ENCODE measurements at places on chromosomes 2 and 18.
A peak's percentile ranks its signal among the peaks of the same experiment; 100 is the strongest.

- DNase-seq, result no peak
Measured at GRCh38 chr2:209002054-209002453, 421.8 kb upstream of the MAP2 start.

GRCh38 chr2:25168256-25169072 is at the start of gene POMC:
Gene POMC (minus strand): TSS chr2:25168580. CDS start chr2:25164772, 3,808 bp downstream.
- no peak for DNase-seq

GRCh38 chr2:165594231-165594934 is 124.9 kb downstream of the CSRNP3 start:
- no peak for DNase-seq

- no peak for DNase-seq
Measured at GRCh38 chr2:67996772-67997527, 65.9 kb downstream of the C1D start.

DNA sequence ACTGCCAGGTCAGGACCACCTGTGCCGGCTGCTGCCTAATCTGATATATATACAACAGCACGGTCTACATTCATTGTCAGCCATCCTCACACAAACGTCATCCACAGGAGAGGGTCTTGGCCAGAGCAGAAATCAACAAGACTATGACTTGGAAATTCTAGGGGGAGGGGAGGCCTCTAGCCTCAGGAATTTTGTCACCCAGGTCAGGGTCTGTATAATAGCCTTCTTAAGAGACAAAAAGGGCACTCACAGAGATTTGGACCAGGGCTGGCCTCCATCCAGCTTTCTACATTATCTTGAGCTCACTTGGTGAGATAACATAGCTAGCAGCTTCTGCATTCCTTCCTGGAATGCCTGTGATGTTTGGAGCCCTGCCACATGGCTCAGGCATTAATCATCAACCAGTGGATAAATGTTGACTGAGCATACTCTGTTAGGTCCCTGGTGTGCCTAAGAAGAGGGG is 50.4 kb upstream of the CTIF start:
- no peak for DNase-seq

DNA sequence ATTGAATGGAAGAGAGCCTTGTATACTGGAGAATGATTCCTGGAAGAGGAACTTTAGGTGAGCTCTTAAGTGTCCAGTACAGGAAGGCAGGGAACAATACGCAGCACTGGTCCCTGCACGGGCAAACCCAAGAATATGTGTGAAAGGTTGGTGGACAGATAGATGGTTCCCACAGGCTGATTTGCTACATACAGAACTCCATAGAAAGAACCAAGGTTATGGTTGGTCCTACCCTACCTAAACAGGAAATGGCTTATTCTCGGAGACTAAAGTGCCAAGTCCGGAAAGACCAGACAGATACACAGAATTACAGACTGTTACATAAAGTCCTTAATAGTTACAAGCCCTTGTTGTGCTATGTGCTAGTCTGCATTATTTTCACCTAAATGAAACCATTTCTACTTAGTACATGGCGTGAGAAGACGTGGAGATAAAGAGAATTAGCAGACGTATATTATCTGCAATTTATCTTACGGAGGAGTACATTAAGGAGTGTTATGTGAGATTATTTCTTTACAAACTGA is 1.2 kb downstream of the REV1 start:
- no peak for DNase-seq

GRCh38 chr18:55229682-55230081 is 270.4 kb upstream of the CCDC68 start:
- no peak for DNase-seq

DNA sequence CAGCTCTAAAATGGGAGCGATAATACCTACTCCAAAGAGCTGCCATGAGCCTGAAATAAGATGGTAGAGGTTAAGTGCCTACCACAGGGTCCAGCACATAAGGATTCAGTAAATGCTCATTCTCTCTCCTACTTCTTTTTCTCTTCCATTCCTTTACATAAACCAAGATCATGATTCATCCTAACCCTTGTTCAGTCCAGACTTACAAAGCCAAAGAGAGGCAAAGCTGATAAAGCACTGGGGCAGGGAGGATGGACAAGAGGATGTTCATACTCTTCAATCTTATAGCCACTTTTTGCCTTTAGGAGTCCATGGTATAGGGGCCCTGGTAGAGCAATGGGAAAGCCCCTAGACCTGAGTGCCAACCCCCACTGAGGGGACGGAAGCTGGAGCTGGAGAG is 75.6 kb upstream of the PKDCC start:
- no peak for DNase-seq

DNA sequence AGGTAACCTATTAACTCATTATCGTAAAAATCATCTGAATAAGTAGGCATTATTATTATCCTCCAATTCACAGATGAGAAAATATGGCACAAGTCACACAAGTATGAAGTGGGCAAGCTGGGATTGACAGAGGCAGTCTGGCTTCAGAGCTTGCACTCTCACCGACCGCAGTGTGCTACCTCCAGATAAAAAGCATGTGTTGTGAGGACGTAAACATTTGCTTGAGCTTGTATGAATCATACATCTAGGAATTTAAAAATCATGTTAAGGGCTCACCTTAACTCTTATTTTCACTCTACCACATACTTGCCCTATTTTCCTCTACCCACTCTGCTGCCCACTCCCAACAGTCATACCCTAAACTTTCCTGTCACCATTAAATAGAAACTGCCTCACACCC is 65.3 kb upstream of the AMMECR1L start:
- DNase-seq, result no peak

DNA sequence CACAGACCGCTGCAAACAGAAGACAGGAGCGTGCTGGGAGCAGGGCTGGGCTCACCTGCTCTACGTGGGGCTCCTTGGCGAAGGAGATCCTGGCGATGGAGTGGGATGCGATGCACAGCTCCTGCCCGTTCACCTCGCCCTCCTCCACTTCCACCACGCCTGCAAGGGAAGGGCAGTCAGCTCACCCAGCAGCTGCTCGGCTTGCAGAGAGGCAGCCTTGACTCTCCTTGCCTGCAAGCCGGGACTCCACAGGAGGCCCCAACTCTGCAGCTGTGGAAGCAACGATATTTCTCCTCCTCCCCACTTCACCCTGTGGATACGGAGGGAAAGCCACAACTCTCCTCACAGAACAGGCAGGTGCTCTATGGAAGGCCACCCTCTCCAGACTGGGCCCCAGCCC is 35.1 kb downstream of the THAP4 start:
- no peak for DNase-seq

DNA sequence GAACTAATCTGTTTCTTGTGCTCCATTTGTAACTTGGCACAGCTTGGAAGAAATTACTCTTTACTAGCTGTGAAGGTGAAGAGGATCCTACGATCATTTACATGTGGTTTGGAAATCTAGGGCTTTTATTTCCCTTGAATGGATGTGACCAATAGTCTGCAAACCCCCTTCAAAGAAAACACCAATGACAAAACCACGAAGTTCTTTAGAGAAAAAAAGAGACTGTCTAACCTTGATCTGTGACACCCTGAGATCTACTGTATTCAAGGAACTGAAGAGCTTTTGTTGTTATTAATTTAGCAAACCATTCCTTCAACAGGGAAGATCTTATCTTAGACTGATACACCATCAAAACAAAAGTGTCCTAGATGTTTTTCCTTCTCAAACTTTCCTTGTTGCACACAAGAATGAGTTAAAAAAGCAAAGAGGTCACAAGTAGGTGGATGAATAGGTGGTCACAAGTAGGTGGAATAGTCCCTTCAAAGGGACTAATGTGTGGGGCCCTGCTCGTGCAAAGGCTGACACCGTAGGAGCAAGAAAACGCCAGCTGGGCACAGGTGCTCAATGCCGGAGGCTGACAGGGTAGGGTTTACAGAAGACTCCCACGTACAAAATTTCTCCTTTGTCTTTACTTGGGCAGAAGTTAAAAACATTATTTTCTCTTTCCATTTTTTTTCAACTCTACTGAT is 95.6 kb upstream of the ITGB6 start:
- no peak for DNase-seq

GRCh38 chr2:17544256-17544655 is 3.8 kb downstream of the VSNL1 start:
- DNase-seq, result no peak

DNA sequence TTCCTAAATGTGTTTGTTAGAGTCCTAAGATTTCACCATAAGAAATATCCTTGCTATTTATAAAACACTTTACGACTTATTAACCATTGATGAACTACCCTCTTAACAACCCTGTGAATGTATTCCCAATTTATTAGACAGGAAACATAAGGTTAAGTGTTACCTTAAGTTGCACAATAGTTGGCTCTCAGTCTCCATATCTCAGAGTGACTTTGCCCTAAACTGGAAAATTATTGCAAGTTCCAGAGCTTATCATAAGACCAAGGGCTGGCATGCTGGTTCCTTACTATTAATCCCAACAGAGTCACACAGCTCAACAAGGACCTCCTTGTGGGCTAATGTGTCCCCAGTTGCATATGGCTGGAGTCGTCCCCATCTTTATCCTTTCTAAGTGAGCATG is 165.8 kb downstream of the INSIG2 start:
- DNase-seq, result no peak

GRCh38 chr2:54204476-54204875 is 51.6 kb downstream of the TSPYL6 start:
- DNase-seq, result no peak

DNA sequence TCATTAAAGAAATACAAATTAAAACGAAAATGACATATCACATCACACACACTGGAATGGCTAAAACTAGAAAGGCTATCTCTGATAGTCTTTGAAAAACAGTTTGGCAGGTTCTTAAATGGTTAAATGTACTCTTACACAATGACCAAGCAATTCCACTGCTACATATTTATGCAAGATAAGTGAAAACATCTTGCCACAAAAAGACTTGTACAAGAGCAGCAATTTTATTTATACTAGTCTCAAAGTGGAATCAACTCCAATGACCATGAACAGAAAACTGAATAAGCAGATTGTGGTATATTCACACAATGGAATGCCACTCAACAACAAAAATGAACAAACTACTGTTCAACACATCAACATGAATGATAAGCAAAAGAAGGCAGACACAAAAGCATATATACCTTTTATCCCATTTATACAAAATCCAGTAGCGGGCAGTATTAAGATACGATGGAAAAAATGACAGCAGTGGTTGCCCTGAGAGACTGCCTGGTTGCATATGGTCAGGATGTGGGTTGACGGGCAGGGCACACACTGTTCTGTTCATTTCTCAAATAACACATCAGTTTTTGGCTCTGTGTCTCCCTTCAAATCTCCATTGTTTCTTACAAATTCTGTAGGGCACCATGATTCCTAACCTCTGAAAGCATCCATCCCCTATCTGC is 25.4 kb downstream of the SP100 start:
- DNase-seq, result no peak

DNA sequence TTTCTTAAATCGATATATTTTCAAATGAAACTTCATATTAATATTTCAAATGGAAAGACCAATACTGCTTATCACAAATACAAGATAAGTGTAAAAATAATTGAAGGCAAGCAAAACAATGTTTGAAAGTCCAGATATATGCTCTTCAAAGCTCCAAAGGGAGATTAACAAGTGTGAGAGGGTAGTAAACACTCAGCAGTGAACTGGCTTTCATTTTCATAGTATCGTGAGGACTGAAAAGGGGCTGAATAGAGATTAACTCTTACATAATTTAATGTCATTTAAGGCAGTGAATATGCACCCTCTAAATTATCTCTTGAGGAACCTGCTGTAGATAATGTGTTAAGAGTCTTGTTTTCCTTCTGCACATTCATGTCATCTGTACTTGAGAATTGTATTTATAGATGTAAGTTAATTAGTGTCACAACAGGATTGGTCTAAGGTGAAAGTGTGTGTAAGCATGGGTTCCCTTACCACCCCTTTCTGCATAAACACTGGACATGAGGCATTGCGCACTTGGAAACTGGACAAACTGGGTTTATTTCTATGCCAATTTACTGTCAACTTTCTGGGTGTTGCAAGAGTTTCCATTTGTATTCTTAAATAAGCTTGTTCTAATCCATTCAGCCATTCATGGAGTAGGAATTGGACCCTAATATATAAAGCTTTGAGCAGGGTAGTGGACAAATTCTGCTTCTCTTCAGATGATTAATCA is 76.7 kb upstream of the SESTD1 start:
- no peak for DNase-seq

DNA sequence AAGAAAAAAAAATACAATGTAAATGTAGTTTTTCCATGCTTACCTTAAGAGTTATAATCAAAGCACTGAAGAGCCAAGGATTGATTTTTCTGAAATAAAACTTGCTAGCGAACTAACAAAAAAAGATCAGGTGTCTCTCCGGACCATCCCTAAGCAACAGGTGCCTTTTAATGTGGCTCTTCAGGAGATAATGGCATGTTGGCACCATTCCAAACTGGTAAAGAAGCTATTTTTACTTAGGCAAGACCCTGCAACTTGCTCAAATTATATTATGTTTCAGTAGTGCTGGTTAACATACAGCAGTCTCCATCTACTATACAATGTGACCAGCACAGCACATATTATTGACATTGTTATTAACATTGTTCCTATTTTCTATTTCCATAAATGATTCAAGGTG is 2.3 kb upstream of the GCC2 start:
- DNase-seq, result no peak

DNA sequence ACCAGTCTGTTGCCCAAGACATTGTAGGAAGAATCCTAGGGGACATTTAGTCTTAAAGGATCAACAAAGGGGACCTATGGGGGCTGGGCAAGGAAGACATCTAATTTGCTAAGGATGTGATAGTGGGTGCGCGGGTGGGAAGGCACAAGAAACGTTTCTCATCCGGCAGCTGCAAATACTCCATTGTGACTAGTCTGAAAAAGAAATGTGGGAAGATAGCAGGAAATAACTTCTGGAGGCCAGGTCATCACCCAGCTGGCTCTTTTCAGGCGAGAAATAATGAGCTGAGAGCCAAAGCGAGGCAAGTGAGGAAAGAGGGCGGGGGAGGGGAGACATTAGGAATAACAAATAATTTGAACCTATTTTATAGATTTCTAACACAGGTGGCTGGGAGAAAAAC is 70.3 kb upstream of the NCK2 start:
- no peak for DNase-seq

- DNase-seq, result peak; percentile 89
Measured at GRCh38 chr18:57915865-57916582, 112.9 kb upstream of the ATP8B1 start.

- no peak for DNase-seq
Measured at GRCh38 chr18:51651761-51652160, 454.3 kb upstream of the MEX3C start.

GRCh38 chr2:192657362-192657761 is 462.6 kb upstream of the TMEFF2 start:
- no peak for DNase-seq

GRCh38 chr18:34802959-34803358 is 92.9 kb downstream of the DTNA start:
- DNase-seq, result no peak

- DNase-seq, result no peak
Measured at GRCh38 chr2:21330786-21331391, 207.1 kb downstream of the TDRD15 start.

GRCh38 chr2:223418131-223418530 is 184.0 kb downstream of the SCG2 start:
- no peak for DNase-seq

- no peak for DNase-seq
Measured at GRCh38 chr18:28109781-28110560, 67.0 kb downstream of the CDH2 start.

All from putamen (tissue), 1 donor.